ENCODE measurements at places on chromosomes 2 and 18.

GRCh38 chr2:1654696-1655374 is 89.5 kb downstream of the PXDN start:
- DNase-seq: no peak

- no peak for DNase-seq
These were observed 97.2 kb downstream of the DCC start for GRCh38 chr18:52437161-52437560.

- no peak for DNase-seq
These were observed 98.7 kb downstream of the TCF4 start for GRCh38 chr18:55489034-55489986.

GRCh38 chr2:229339618-229340017 is 68.5 kb upstream of the PID1 start:
- no peak for DNase-seq

- no peak for DNase-seq
These were observed 72.5 kb downstream of the SS18 start for GRCh38 chr18:26017929-26018328.

DNA sequence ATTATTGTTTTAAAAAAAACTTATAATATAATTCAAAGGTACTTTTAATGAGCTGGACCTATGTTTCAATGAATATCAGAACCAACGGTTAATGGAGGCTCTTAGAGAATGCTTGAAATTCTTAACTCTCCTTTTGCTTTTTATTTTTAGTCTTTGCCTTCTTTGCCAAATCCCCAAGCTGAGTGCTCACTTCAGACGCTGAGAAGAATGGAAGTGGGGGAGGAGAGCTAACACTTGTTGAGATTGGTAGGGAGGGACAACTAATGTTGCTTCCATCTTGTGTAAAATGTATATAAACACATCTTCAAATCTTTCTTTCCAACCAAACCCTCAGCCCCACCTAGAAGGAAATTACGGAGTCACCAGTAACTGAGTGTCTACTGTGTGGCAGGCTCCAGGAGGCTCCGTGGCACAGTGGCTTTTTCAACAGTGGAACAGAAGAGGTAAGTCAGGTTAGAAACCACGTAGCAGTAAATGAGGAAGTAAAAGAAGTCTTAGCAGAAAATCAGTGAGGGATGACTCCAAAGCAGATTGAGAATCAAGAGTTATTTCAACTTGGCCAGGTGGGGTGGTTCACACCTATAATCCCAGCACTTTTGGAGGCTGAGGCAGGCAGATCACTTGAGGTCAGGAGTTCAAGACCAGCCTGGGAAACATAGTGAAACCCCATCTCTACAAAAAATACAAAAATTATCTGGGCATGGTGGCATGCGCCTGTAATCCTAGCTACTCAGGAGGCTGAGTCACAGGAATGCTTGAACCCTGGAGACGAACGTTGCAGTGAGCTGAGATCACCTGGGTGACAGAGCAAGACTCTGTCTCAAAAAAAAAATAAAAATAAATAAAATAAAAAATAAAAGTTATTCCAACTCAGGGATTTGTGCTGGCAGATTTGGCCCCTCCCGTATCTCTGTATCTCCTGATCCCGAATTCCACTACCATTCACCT is 45.0 kb upstream of the CREB1 start:
- DNase-seq: no peak

DNA sequence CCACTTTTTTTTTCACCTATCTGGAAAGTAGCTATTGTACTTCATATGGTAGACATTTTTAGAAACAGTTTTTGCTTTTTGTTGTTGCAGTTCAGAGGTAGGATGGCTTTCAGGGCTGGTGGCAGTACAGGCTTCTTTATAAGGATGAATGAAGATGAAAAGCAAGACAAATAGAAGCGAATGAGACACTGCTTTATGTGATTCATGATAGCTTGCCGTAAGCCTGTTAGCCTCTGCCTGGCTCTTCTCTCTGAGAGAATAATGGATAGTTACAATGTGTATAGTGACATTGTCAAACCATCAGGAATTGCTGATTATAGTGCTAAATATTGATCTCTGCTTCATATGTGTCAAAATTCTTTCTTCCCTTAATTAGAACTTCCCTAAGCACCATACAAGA is 173.7 kb downstream of the NR4A2 start:
- no peak for DNase-seq

DNA sequence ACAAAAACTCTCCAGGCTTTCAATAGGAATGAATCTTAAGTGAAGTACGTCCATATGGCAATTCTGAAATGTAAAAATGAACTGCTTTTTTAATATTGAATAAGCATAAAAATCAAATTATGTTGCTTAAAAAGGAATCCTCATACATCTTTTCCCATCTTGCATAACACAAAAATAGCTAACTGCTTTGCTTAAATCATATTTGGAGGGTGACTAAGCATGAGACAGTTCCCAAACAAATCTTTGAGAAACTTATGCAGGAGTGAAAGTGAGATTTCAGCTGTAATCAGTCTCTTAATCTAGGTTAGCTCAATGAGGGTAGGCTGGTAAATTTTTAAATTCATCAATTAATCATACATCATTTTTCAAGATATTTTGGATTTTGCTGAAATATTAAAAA is 111.5 kb downstream of the MBD5 start:
- no peak for DNase-seq

DNA sequence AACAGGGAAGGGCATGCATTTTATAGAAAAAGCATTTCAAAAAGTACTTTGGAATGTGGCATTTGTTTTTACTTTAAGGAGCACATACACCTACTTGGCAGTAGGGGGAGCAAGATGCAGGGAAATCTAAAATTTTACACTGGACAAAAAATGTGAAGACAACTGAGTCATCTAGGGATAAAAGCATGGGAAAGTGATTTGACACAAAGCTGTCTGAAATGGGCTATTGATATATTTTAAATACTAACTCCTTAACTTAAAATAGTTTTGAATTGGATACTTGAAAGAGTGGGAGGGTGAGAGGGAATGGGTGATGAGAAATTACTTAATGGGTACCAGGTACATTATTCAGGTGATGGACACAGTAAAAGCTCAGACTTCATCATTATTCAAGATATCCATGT is 15.8 kb downstream of the TMEM200C start:
- DNase-seq: no peak

DNA sequence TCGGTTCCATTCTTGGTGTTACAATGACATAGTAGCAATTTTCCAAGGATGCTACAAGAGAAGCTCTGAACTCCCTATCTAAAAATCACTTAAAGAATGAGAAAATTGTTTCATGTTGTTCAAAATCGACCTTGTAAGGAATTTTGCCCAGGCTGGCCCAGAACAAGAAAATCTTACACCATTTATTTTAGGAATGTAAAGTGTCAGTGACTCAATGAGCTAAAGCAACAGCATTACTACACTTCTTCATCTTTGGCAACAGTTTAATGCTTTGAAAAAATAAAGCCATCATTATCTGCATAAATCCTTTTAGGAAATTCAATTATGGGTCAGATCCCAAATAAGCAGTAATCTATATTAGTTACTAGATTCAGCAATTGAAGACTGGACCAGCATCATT is 38.6 kb downstream of the SLC25A12 start:
- no peak for DNase-seq

DNA sequence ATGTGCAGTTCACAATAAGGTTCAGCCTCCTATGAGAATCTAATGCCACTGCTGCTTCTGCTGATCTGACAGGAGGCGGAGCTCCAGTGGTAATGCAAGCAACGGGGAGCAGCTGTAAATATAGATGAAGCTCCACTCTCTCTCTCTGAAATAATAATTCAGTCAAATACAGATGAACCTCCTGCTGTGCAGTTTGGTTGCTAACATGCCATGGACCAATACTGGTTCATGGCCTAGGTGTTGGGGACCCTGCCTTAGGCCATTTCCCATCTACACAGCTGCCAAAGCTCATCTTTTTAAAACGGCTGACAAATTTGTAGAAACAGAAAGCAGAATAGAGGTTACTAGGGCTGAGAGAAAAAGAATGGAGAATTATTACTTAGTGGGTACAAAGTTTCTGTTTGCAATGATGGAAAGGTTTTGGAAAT is 10.7 kb upstream of the HNRNPA3 start:
- no peak for DNase-seq

DNA sequence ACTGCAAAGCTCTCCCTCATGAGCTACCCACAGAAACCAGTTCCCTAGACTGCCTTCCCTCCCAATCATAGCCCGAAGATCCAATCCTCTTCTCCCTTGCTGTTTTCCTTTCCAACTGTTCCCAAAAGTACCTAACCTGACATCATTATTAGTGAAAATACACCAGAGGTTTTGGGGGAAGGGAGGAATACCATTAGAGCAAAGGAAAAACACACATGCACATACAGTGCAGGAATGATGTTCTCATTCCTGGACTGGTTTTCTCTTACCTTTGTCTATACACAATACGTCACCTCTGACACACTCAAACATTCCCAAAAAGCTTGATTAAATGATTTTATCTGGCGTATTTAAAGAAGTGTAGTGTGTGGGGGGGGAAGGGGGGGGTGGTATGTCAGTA is 46.2 kb downstream of the IKZF2 start:
- DNase-seq: no peak

Data from stimulated activated CD4-positive, alpha-beta T cell treated with anti-CD3 and anti-CD28 coated beads, TNF-alpha, amount 100 ng/mL, for 1 hour (primary cell).